ENCODE measurements at places on chromosomes 1 and 21.

DNA sequence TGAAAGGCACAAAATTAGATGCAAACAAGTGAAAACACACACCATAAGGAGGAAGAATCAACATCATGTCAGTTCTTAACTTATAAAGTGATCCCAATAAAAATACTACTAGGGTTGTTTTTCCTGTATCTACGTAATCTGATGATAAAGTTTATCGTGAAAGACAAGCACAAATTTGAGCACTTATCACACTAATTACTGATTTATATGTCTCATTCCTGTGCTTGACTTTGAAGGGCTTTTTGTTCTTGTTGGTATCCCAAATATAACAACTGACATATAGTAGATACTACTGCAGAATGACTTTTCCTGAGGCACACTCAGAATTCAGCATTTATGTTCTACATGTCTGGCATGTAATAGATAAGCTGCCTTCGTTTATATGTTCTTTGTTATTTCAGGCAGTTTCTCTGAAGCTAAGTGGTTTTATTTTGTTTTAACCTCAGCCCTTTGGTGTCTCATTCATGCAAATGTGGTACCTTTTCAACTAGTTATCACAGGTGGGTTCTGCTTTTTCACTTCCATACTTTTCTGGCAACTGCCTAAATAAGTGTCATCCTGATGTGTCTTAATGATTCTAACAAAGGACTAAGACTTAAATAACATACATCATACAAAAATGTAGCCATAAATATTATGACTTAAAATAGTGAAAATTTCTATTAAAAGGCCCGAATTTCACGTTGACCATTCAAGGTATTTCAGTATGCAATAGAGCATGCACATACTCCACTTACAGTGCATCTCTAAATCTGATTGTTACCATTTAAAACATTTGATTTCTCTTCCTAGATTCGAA, 73.2 kb downstream of the LRRC8C start:
- H3K36me3 ChIP-seq, result no peaks in the 10 kb centered on the region
- no peak overlapping the region for H3K27ac ChIP-seq
- H3K4me3 ChIP-seq, result no peak overlapping the region
- no peaks in the 10 kb centered on the region for H3K27me3 ChIP-seq
- DNase-seq, result no peak

DNA sequence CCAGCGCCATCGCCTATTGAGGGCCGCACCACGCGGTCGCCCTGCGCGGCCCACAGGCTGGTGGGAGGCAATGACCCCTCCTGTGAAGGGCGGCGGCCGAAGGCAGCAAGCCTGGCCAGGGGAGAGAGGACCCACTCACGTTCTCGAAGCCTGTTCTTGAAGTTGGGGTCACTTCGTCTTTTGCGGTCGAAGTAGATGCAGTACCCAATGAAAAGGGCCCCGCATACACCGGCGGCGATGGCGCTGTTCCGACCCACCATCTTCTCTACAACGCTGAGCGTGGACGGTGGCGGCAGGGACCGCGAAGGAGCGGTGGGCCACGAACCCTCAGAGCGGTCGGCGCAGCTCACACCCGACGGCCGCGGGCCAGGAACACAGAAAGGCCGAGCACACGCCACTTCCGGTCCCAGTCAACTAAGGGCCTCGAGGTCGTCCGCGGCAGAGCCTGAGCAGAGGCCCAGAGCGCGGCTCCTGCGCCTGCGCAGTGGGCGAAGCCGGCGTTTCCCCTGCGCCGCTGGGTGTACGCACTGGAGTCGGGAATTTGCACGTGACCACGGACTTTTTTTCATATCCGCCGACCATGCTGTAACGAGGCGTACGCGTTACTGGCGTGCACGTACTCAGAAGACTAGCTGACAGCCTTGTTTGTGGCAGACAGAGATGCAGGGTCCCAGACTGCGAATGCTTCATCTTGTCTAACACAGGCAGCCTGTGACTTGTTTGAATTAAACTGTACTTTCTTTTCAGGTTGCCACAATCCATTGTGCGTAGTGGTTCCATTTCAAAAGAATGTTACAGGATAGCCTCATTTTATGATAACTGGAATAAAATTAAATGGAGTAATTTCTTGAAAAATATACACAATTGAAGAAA, at the start of gene TOMM20:
Gene TOMM20 (minus strand): TSS at position 382 of the 873 bp plus-strand sequence. CDS start 122 bp downstream, at position 260.
- H3K27ac ChIP-seq, result peak within 1 kb of the TSS; percentile 79
- no peaks in the 10 kb centered on the region for H3K36me3 ChIP-seq
- H3K27me3 ChIP-seq, result no peaks in the 10 kb centered on the region
- DNase-seq, result peak; percentile 94
- H3K4me3 ChIP-seq, result peak within 1 kb of the TSS; percentile 82
- no peaks in the 10 kb centered on the region for H3K4me1 ChIP-seq

- H3K4me1 ChIP-seq, result no peaks in the 10 kb centered on the region
- peak overlapping the region; percentile 9 for H3K4me3 ChIP-seq
- H3K27ac ChIP-seq, result peak overlapping the region; percentile 64
- H3K27me3 ChIP-seq, result peaks cover 7% of the 10 kb centered on the region
Observed at GRCh38 chr1:144551107-144551542, 41.6 kb upstream of the PPIAL4F start.

DNA sequence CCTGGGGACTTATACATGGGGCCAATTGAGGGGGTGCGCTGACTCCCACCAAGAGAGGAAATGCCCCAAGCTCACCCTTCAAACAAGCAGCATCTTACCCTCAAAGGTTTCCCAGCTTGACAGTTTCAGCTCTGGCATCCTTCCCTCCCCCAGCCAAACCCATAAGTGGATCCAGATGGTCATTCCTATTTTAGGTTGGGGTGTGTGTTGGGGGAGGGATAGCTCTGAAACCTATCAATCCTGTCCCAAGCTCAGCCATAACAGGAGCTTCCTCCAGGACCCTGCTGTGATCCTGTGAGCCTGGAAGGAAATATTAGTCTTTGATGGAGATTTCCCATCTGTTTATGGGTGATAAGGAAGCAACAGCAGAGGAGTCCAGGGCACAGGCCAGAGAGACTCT, 3.4 kb upstream of the TMEM222 start:
- H3K36me3 ChIP-seq, result no peaks in the 10 kb centered on the region
- H3K27me3 ChIP-seq, result no peaks in the 10 kb centered on the region
- H3K4me1 ChIP-seq, result peaks cover 8% of the 10 kb centered on the region
- H3K4me3 ChIP-seq, result no peak overlapping the region
- no peak for DNase-seq
- no peak overlapping the region for H3K27ac ChIP-seq

DNA sequence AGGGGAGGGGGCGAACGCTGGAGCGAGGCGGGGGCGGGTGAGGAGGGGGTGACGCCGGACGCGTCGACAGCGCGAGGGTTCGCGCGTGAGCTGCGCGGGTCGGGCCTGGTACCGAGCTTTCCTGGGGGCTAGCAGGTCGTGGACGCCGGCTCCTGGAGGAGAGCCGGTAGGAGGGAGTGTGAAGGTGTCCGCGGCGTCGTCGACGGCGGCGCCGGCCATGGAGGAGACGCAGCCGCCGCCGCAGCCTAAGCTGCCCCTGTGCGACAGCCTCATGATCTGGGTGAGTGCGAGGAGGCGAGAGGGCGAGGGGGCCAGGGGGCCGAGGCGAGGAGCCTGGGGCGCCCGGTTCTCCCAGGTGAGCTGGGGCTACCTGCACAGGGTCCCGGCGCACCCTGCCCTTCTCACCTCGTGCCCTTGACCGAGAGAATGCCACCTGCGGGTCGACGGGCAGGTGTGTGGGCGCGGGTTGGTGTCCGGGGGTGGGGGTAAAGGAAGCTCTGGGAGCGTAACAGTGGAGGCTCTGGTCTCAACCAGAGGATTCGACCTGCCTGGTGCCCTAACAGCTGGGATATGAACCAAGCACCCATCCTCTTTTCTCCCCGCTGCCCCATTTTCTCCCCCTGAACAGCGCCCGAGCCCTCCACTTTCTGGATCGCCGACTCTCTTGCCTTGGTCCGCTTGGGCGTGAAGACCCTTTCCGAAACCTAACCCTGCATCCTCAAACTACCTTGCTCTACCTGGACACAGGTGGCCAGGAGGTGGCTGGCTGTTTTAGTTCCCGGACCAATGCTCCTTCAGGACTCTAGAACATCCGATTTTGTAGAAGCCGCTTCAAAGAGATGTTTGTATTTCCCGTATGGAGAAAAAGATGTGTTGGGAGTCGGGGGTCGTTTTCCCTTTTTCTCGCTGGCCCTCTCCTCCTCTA, at the start of gene HOOK1:
Gene HOOK1 (plus strand): TSS at position 49 of the 925 bp plus-strand sequence. CDS start 169 bp downstream, at position 218.
- no peaks in the 10 kb centered on the region for H3K36me3 ChIP-seq
- H3K27ac ChIP-seq, result peak within 1 kb of the TSS; percentile 81
- H3K27me3 ChIP-seq, result no peaks in the 10 kb centered on the region
- DNase-seq, result peak; percentile 11
- H3K4me3 ChIP-seq, result peak within 1 kb of the TSS; percentile 64

DNA sequence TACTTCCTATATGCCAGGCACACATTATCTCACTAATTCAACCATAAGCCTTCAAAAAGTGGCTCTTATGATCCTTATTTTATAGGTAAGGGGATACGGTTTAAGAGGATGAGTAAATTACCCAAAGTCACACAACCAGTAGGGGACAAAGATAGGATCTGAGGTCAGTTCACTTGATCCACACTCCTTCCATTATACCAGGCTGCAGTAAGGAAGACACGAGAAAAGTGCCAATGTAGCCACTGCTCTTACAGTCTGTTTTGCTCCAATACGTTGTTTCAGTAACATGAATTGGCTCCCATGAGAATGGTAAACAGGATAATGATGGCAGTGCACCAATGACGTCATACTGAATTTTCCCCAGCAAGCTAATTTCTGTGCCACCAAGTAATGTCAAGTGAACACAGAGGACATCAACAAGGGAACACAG, 15.4 kb upstream of the GUCA2A start:
- H3K4me1 ChIP-seq, result peaks cover 13% of the 10 kb centered on the region
- H3K4me3 ChIP-seq, result no peak overlapping the region
- DNase-seq, result no peak
- no peak overlapping the region for H3K27ac ChIP-seq
- H3K36me3 ChIP-seq, result no peaks in the 10 kb centered on the region

DNA sequence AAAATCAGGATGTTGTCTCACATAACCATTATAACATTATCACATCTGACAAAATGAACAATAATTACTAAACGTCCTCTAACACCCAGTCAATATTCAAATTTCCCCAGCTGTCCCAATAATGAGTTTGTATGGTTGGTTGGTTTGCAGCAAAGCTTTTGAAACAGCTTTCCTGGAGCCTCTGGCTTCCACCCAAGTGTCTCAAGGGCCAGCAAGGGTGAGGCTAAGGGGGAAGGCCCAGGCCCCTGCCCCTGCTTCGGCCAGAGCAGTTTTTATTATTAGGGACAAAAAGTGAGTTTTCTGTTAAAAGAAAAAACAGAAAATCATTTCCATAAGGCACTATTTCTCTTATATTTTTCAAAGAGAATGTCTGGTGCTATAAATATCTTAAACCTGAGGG, 19.1 kb upstream of the AVPR1B start:
- H3K27me3 ChIP-seq, result no peaks in the 10 kb centered on the region
- DNase-seq, result no peak
- no peaks in the 10 kb centered on the region for H3K36me3 ChIP-seq

GRCh38 chr1:44112486-44112885, 6.1 kb upstream of the KLF17 start:
- H3K36me3 ChIP-seq, result no peaks in the 10 kb centered on the region
- H3K4me3 ChIP-seq, result no peak overlapping the region
- H3K27ac ChIP-seq, result no peak overlapping the region
- no peaks in the 10 kb centered on the region for H3K4me1 ChIP-seq
- no peaks in the 10 kb centered on the region for H3K27me3 ChIP-seq

GRCh38 chr1:35702508-35702907, 16.2 kb downstream of the C1orf216 start:
- no peak overlapping the region for H3K27ac ChIP-seq
- no peak for DNase-seq
- H3K4me3 ChIP-seq, result no peak overlapping the region
- H3K27me3 ChIP-seq, result peaks cover 7% of the 10 kb centered on the region
- no peaks in the 10 kb centered on the region for H3K4me1 ChIP-seq

- peaks cover 3% of the 10 kb centered on the region for H3K4me1 ChIP-seq
- no peaks in the 10 kb centered on the region for H3K27me3 ChIP-seq
- no peak overlapping the region for H3K27ac ChIP-seq
- no peak overlapping the region for H3K4me3 ChIP-seq
Observed at GRCh38 chr1:67646145-67647035, 38.6 kb upstream of the GADD45A start.

DNA sequence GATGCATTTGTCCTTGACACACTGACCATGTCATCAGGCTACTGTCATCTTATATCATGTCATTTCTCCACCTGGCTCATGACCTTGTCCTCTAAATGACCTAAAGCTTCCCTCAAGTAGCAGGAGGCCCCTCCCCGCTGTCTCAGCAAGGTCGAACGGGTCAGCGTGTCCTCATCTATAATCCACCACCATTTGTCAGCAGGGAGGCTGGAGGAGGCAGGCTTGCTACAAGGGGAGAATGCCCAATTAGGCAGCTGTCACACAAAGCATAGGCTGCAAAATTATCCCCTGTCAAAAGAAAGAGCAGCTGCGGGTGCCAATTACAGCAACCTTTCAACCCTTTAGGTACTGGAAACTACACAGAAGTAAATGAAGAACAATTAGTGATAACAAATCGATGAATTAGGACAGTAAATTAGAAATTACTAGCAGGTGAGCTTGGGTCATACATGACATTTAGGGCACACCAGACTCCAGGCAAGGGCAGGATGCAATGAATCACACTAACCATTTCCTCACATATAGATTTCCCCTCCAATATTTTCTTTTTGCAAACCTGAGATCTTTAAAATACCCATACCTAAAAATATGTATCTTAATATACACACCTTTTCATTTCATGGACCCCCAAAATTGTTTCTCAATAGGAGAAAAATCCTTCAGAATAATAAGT, 61.2 kb downstream of the NRIP1 start:
- no peaks in the 10 kb centered on the region for H3K36me3 ChIP-seq
- no peak overlapping the region for H3K27ac ChIP-seq
- H3K4me1 ChIP-seq, result peaks cover 4% of the 10 kb centered on the region
- H3K27me3 ChIP-seq, result no peaks in the 10 kb centered on the region
- no peak for DNase-seq

GRCh38 chr1:24923485-24924113, 6.5 kb downstream of the RUNX3 start:
- no peaks in the 10 kb centered on the region for H3K4me1 ChIP-seq
- no peaks in the 10 kb centered on the region for H3K36me3 ChIP-seq
- no peak for DNase-seq
- H3K4me3 ChIP-seq, result no peak overlapping the region
- H3K27me3 ChIP-seq, result peaks cover 15% of the 10 kb centered on the region

DNA sequence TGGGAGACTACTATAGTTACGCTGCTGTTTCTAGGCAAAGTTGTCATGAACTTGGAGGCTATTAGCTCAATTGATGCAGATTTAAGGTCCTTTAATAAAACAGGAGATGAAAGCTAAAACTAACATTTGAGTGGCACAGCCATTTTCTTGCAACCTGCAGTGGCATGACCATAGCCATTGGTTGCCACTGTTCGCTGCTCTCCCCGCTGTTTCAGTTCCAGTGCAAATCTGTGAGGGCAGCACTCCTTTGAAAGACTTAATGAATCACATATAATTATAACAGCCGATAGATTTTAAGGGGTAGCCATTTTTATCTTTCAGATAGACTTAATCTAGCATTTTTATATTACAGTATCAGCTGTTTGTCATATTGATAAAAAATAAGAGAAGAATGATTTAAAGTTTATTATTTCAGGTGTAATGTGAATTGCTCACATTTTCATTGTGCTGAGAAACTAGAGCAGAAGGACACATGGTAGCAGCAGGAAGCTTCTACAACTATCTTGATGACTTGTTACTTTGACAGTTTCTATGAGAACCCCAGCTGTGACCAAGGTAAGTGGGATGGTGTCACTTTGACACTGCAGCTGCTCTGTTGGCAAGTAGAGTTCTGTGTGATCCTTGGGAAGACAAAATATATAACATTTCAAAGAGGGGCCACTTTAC, 203.7 kb downstream of the PLA2G4A start:
- no peaks in the 10 kb centered on the region for H3K27me3 ChIP-seq
- H3K4me1 ChIP-seq, result no peaks in the 10 kb centered on the region
- DNase-seq, result no peak

GRCh38 chr1:17743925-17744324, 11.2 kb upstream of the ACTL8 start:
- H3K4me3 ChIP-seq, result no peak overlapping the region
- no peak overlapping the region for H3K27ac ChIP-seq
- no peaks in the 10 kb centered on the region for H3K27me3 ChIP-seq
- no peak for DNase-seq
- H3K4me1 ChIP-seq, result no peaks in the 10 kb centered on the region

Measured in prostate gland (tissue), 2 donors.